A172 (cell line): ENCODE measurements at places on chromosomes 2 and 18. TPM values are rescaled to one million over a fixed set of nuclear protein-coding genes. Genes with fewer than 3 reads are reported as not detected.

Gene CD8B2
- not detected in 2 replicates for total RNA-seq

Gene LRP1B
- 0.03 TPM in 1 of 2 replicates, not detected in the other for total RNA-seq

Gene GRHL1
- 0.57 and 3.8 TPM in 2 replicates for total RNA-seq

Gene MEP1B
- total RNA-seq: not detected in 2 replicates

Gene DSG1
- not detected in 2 replicates for total RNA-seq

Gene FZD7
- 8.6 and 10.8 TPM in 2 replicates for total RNA-seq

Gene SERPINB3
- not detected in 2 replicates for total RNA-seq

Gene KIAA2012
- not detected in 2 replicates for total RNA-seq

Gene CNDP1
- total RNA-seq: not detected in 2 replicates

Gene IAH1
- 23.4 and 36.0 TPM in 2 replicates for total RNA-seq

Gene PIEZO2
- total RNA-seq: 1.8 and 2.5 TPM in 2 replicates

Gene AQP12B
- not detected in 2 replicates for total RNA-seq

Gene ASB18
- total RNA-seq: not detected in 2 replicates

Gene SULT1C3
- total RNA-seq: not detected in 2 replicates

Gene KCNK3
- 0.05 and 0.60 TPM in 2 replicates for total RNA-seq

Gene AGXT
- total RNA-seq: 0.07 TPM in 1 of 2 replicates, not detected in the other

Gene ANKRD30BL
- total RNA-seq: not detected in 2 replicates

Gene ZAP70
- not detected in 2 replicates for total RNA-seq

Gene INHA
- total RNA-seq: 0.86 TPM in 1 of 2 replicates, not detected in the other

Gene BOLL
- not detected in 2 replicates for total RNA-seq

Gene DNAJC5G
- total RNA-seq: not detected in 2 replicates

Gene FBLN7
- total RNA-seq: 1.5 and 2.9 TPM in 2 replicates

Gene SIGLEC15
- 0.07 and 0.12 TPM in 2 replicates for total RNA-seq

Gene ANO7
- total RNA-seq: 0.03 and 0.72 TPM in 2 replicates

Gene METTL21A
- total RNA-seq: 62.9 and 67.6 TPM in 2 replicates

Gene TCF23
- not detected in 2 replicates for total RNA-seq

Gene MFSD2B
- total RNA-seq: 0.24 TPM in 1 of 2 replicates, not detected in the other

Gene AQP12A
- total RNA-seq: not detected in 2 replicates

Gene GREB1L
- total RNA-seq: 3.5 and 4.0 TPM in 2 replicates

Gene OTOS
- total RNA-seq: not detected in 2 replicates

Gene AFTPH
- 24.1 and 30.6 TPM in 2 replicates for total RNA-seq

Gene NFATC1
- total RNA-seq: 6.5 and 7.7 TPM in 2 replicates

Gene PREB
- total RNA-seq: 79.5 and 89.2 TPM in 2 replicates

Gene RNU2-63P
- not detected in 2 replicates for total RNA-seq

Gene SPRED2
- total RNA-seq: 7.1 and 13.6 TPM in 2 replicates

Gene KYNU
- total RNA-seq: 1.4 and 3.9 TPM in 2 replicates

Gene DHX57
- total RNA-seq: 19.7 and 25.5 TPM in 2 replicates

Gene CCDC141
- 0.31 TPM in 1 of 2 replicates, not detected in the other for total RNA-seq

Gene SKA1
- total RNA-seq: 21.8 and 35.1 TPM in 2 replicates

Gene DCDC2C
- not detected in 2 replicates for total RNA-seq

Gene LBH
- total RNA-seq: 87.4 and 182 TPM in 2 replicates

Gene MOB1A
- total RNA-seq: 187 and 196 TPM in 2 replicates

Gene C2orf92
- total RNA-seq: 0.86 and 8.6 TPM in 2 replicates

Gene UBE2F
- 74.5 and 116 TPM in 2 replicates for total RNA-seq

Gene TUBA3E
- total RNA-seq: not detected in 2 replicates
